ENCODE measurements at places on chromosomes 1 and 21. TPM values are rescaled to one million over a fixed set of nuclear protein-coding genes. Genes with fewer than 3 reads are reported as not detected.

The SLC30A10 gene
- 0.25 TPM for polyA plus RNA-seq

The KRTAP19-3 gene
- not detected for polyA plus RNA-seq

The MMEL1 gene
- polyA plus RNA-seq: 6.5 TPM

The LGR6 gene
- polyA plus RNA-seq: 1.7 TPM

The CACHD1 gene
- 35.3 TPM for polyA plus RNA-seq

The FCRL1 gene
- 0.30 TPM for polyA plus RNA-seq

Measured in right lung (tissue), 10 donors.